Stimulated activated CD4-positive, alpha-beta T cell treated with anti-CD3 and anti-CD28 coated beads, Interleukin-1b, Interleukin-23, amount 100 ng/mL, for 1 hour (primary cell): ENCODE measurements at places on chromosomes 4 and X.

GRCh38 chr4:120085705-120086104 is 19.1 kb upstream of the MAD2L1 start:
- DNase-seq, result no peak

- DNase-seq, result no peak
Observed at GRCh38 chrX:96386981-96387380, 297.7 kb upstream of the DIAPH2 start.

DNA sequence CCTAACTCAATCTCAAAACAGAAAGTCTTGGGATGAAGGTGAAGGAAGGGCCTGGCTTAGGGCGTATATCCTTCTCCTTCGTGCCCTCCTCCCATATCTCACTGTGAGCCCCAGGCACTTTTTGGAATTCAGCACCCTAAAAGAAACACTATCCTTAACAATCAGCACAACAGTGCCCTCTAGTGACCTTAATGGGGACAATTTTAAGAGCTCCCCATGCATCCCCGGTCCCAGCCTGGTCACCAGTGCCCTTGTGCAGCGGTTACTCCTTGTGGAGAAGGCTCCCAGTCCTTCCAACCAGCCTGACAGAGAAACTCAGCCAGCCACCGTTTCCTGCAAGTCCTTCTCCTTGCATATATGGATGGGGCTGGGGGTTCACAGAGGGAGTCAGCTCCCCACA is 4.2 kb downstream of the PAK3 start:
- no peak for DNase-seq

- no peak for DNase-seq
Observed at GRCh38 chrX:51803833-51804232, 60.6 kb downstream of the GSPT2 start.

DNA sequence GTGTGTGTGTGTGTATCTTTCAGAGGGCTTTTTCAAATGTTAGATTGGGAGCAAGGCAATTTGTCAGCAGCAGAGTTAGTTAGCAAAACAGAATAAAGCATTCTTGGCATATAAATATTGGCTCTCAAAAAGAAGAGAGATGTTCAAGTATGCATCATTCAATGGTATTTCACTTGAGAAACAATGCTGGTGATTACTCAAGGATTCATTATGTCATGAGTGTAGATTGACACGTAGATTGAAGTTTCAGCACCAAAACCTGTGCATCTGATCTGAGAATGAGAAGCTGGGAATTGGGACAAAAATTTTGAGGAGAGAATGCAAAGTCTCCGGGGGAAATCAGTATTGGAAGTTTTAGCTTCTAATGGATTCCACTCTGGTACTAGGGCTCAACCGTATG is 241.4 kb downstream of the FRMPD4 start:
- DNase-seq, result no peak

- DNase-seq, result no peak
Observed at GRCh38 chrX:150155436-150156035, 207.6 kb upstream of the MAMLD1 start.

DNA sequence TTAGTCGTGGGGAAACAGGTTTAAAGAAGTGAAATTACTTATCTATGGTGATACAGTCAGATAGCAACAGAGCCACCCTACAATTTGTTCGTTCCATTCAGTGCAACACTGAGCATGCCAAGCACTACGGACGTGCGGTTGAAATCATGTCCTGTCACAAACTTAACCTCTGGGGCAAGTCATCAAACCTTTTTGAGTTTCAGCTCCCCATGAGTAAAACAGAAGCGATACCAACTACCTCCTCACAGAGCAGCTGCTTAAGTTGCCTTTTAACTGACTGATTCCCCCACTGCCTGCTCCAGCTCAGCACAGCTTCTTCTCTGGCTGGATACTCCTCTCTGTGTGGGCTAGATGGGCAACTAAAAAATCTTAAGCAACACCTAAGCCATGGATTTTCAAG is 36.0 kb downstream of the LHFPL1 start:
- DNase-seq, result no peak

DNA sequence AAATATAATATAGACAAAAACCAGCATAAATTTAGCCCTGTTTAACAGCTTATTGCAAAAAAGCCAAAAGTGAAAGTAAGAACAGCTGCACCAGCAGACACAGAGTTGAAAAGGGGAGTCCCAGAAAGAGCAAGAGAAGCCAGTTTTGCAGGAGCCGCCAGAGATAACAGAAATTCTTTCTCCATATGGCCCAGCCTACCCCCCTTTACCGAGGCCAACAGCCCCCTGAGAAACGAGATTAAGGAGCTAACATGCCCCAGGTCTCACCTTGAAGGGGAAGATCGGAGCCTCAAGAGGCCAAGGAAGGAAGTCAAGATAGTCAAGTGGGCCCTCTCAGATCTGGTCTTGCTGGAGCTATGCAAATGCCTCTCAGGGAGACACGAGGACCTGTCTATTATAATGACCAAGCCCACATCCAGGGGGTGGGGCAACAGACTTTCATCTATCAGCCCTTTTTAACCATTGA is 4.8 kb downstream of the ACOX3 start:
- DNase-seq, result no peak

DNA sequence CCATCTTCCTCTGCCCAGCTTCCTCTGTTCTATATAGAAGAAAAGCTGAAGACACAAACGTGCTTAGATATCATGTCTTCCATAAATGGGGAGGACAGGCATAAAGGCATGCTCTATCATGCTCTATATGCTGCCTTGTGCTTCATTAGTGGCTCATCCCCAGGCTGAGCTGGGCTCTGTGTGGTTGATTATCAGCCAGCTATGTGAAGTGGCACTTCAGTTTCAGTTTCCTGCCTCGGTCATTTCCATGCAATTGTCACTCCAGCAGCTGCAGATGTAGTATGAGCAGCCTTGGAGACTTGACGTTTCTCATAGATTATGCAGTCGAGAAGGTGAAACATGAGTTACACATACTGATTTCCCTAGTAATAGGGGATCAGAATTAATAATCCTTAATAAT is 106.2 kb downstream of the SYTL5 start:
- no peak for DNase-seq
